Esophagus squamous epithelium (tissue), 5 donors: ENCODE measurements at places on chromosomes 3 and 15.

DNA sequence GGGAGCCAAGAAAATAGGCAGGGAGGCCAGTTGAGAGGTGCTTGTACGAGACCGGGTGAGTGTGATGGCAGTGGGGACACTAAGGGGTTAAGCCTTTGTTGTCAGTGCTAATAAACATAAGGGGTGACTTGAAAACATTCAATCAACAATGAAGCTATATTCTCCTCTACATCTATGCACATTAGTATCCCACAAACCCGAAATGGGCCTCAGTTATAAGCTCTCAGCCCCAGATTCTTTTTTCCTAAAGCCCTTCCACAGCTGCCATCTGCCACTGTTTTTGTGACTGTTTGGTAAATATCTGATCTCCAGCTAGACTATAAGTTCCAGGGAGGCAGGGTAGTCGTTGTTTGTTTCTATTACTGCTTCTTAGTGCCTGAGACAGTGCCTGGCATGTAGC, 118.2 kb downstream of the CADPS start:
- H3K36me3 ChIP-seq: no peaks in the 10 kb centered on the region
- no peak for DNase-seq
- no peaks in the 10 kb centered on the region for H3K27me3 ChIP-seq
- H3K27ac ChIP-seq: no peak overlapping the region
- no peaks in the 10 kb centered on the region for H3K4me1 ChIP-seq
- H3K4me3 ChIP-seq: no peak overlapping the region

GRCh38 chr15:68609629-68610028, 30.8 kb downstream of the CORO2B start:
- H3K4me1 ChIP-seq: peaks cover 33% of the 10 kb centered on the region
- no peaks in the 10 kb centered on the region for H3K36me3 ChIP-seq
- no peaks in the 10 kb centered on the region for H3K27me3 ChIP-seq
- H3K27ac ChIP-seq: peak overlapping the region; percentile 83
- no peak overlapping the region for H3K4me3 ChIP-seq
- no peak for DNase-seq

DNA sequence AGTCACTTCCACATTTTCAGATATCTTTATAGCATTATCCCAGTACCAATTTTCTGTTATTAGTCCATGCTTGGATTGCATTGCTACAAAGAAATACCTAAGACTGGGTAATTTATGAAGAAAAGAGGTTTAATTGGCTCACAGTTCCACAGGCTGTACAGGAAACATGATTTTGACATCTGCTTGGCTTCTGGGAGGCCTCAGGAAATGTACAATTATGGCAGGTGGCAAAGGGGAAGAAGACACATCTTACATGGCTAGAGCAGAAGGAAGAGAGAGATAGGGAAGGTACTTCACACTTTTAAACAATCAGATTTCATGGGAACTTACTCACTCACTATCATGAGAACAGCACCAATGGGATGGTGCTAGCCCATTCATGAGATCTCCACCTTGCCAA, 172.3 kb upstream of the GPR149 start:
- no peak for DNase-seq
- H3K27me3 ChIP-seq: no peaks in the 10 kb centered on the region
- no peaks in the 10 kb centered on the region for H3K4me1 ChIP-seq
- H3K36me3 ChIP-seq: no peaks in the 10 kb centered on the region
- no peak overlapping the region for H3K27ac ChIP-seq

- no peaks in the 10 kb centered on the region for H3K4me1 ChIP-seq
- H3K27me3 ChIP-seq: no peaks in the 10 kb centered on the region
- H3K27ac ChIP-seq: no peak overlapping the region
- peaks cover 74% of the 10 kb centered on the region for H3K36me3 ChIP-seq
- H3K4me3 ChIP-seq: no peak overlapping the region
Observed at GRCh38 chr3:14487086-14487485, 53.1 kb downstream of the GRIP2 start.

DNA sequence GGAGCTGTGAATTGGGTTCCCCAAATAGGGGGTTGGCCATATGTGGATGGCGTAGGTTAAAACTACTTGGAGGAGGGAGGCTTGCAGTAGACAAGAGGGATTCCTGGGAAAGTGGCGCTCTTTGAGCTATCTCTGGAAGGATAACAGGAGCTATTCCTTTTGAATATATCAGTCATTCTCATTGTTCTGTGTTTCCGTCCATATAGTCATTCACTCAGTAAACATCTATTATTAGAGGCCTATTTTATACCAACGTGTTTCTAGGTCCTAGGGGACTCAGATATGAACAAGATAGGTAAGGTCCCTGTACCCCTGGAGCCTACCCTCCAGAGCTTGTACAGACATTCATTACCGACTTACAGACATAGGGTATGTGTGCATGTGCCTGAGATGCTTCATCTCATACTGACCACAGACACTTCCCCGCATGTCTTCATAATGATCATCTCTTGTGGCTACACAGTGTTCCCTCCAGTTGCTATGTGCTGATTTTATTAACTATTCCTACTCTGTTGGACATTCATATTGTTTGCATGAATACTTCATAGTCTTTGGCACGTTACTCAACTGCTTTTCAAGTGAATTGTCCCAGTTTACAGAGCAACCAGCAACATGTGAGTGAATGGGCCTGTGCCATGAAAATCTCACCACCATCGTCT, 55.8 kb upstream of the VILL start:
- peak overlapping the region; percentile 26 for H3K27ac ChIP-seq
- H3K4me1 ChIP-seq: peaks cover 6% of the 10 kb centered on the region
- H3K36me3 ChIP-seq: no peaks in the 10 kb centered on the region
- H3K27me3 ChIP-seq: no peaks in the 10 kb centered on the region
- no peak overlapping the region for H3K4me3 ChIP-seq
